ENCODE measurements at places on chromosomes 2 and 18. TPM values are rescaled to one million over a fixed set of nuclear protein-coding genes. Genes with fewer than 3 reads are reported as not detected.

PPP1R1C gene
- not detected for total RNA-seq

TSPYL6 gene
- not detected for total RNA-seq

MRPL53 gene
- 131 TPM for total RNA-seq

DNA sequence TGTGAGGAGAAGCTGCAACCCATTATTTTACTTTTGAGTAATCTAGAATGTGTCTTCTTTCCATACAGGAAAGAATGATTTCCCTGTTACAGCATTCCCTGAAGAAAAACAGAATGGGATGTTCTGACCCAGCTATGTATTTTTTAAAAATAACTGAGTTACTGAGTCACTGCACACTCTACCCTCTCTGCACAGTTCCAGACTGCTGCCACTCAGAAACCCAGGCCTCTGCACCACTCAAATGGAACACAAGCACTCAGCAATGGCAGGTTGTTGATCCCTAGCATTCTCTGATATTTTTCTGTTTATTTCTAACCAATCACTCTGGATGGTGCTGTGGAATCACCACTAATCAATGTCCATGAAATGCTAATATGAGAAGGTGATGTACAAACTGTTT, 1300.0 kb upstream of the FAM98A start:
- no peak for DNase-seq

GRCh38 chr18:63439334-63439733, 17.1 kb upstream of the VPS4B start:
- no peak for DNase-seq

DNA sequence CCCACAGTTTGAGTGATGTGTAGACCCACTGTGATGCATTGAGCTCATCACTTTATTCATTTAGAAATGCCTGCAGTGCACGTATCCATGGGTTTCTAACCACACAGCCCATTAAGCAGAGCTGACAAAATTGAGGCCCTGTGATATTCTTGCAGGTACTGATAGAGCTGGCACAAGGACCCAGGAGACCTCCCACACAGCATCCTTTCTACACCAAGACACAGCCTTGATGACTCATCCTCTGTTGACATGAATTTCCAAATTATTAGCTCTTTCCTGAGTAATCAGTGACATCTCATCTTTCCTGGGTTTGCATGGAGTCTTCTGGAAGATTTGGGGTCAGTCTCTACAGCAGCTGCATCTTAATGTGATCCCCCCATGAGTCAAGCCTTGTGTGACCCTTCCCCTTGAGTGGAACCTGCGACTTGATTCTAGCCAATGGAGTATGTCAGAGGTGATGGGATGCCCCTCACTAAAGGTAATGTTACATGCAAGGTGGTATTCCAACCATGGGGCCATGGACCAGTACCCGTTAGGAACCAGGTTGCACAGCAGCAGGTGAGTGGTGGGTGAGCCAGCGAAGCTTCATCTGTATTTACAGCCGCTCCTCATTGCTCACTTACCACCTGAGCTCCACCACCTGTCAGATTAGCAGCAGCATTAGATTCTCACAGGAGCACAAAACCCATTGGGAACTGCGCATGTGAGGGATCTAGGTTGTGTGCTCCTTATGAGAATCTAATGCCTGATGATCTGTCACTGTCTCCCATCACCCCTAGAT, 181.1 kb upstream of the ARL4C start:
- DNase-seq, result no peak

- no peak for DNase-seq
These were observed 42.6 kb downstream of the PXDN start for GRCh38 chr2:1701556-1702185.

- DNase-seq, result no peak
These were observed 4.4 kb upstream of the USP40 start for GRCh38 chr2:233571001-233571400.
